Germinal center (tissue), 1 donor: ENCODE measurements at places on chromosomes 1 and 21.

- no peak for DNase-seq
These were observed 27.5 kb downstream of the LRRC8C start for GRCh38 chr1:89660224-89661061.

DNA sequence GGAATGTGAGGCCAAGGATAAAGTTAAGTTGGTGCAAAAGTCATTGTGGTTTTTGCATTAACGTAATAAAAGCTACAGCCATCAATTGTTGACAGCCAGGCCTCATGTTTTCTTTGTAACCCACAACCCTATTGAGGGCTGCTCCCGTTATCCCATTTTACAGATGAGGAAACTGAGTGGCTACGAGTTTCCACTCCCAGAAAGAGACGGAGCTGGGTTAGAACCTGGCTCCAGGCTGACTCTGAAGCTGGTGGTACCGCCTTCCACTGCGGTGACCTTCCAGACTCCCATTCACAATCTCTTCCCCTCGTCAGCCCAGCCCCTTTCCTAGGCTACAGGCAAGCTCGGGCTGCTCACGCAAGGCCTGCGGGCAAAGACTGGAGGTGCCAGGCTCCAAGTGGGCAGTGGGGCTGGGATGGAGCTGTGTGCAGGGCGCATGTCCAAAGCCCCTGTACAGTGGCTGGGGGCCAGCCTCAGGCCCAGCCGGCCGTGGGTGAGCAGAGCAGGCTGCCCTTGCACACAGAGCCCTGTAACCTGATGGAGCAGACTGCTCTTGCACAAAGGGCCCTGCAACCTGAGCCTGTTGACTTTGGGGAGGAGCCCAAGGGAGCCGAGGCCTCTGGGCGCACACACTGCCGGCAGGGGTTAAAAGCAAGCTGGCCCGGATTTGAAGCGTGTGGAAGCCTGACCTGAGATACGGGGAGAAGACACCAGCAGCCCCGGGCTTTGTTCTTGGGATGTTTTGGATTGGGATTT, 97.4 kb upstream of the TMPRSS2 start:
- DNase-seq: no peak

DNA sequence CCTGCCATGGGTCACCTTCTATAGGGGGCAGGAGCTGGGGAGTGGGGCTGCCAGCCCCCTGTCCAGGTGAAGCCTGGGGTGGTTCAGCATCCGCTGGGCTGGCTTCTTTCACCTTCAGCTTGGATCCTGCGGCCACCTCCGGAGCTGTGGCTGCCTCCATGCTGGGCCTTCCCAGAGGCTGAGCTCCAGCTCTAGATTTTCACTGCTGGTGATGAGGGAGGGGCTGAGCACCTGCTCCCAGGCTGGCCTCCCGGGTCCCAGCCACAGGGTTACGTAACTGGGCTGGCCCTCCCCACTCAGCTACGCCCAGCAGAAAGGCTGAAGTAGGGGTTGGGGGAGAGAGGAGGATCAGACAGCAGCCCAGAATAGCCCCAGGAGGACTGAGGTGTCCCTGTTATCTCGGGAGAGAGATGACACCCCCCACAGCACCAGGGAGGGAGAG, at the start of gene MYBPHL:
TSS of gene MYBPHL (minus strand) at position 180 of the 442 bp plus-strand sequence. CDS start at position 160, 20 bp downstream.
- DNase-seq: no peak

DNA sequence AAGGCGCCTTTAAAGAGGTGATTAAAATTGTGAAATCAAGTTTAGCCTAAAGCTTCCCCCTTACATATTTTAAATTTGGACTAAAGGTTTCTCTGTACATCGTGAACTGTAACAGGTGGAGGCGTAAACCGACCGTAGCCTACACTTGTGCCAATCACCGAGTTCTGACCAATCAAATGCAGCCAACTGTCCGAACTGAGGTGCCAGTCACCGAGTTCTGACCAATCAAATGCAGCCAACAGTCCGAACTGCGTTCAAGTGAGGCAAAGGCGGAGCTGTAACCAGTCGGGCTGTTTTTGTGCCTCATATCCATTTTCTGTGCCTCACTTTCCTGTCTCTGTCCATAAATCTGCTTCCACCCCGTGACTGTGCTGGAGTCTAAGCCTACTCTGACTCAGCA, 7.4 kb downstream of the TFF1 start:
- no peak for DNase-seq

GRCh38 chr1:245863566-245864184, 643.4 kb downstream of the SMYD3 start:
- no peak for DNase-seq

- DNase-seq: no peak
These were observed 560.3 kb upstream of the ZP4 start for GRCh38 chr1:238450976-238451375.

- DNase-seq: no peak
These were observed 210.8 kb upstream of the C1orf174 start for GRCh38 chr1:4110888-4111287.

- peak; percentile 74 for DNase-seq
These were observed 10.6 kb downstream of the FCMR start for GRCh38 chr1:206911064-206911663.

GRCh38 chr1:229296541-229296941, 25.6 kb downstream of the RAB4A start:
- DNase-seq: no peak

DNA sequence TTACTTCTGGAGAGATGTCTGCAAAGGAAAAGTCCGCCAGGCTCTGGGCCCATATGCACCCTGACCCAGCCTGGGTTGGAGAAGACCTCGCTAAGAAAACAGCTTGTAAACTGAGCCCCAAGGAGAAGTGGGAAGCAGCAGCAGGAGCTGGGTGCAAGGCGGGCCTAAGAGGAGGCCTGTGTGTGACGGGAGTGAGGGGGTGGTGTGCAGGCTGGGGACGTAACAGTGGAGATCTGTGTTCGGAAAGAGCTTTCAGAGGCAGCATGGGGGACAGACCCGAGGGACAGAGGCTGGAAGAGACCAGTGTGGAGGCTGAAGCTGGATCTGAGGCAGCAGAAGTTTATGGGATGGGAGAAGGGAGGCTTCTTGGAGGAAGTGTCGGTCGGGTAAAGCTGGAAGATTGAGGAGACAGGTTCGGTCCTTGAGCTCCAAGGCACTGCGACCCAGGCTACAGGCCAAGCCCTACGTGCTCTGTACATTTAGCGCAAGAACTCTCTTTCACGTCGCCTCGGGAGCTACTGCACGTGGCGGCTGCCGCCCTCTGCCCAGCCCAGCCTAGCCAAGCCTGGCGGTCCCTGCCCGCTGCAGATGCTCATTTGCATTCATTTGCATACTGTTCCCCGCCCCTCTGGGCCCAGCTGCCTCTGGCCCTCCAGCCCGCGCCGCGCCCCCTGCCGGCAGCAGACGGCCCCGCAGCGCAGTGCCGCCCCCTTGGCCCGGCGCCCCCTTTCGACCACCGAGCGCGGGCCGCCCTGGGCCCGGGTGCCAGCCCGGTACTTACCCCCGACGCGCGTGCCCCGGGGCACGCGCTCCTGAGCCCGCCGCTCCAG, 6.3 kb downstream of the HPCA start:
- peak; percentile 85 for DNase-seq
